ENCODE measurements at places on chromosomes 13 and 19.

- DNase-seq = no peak
Measured at GRCh38 chr19:54633401-54633800, 3.1 kb downstream of the LILRB1 start.

DNA sequence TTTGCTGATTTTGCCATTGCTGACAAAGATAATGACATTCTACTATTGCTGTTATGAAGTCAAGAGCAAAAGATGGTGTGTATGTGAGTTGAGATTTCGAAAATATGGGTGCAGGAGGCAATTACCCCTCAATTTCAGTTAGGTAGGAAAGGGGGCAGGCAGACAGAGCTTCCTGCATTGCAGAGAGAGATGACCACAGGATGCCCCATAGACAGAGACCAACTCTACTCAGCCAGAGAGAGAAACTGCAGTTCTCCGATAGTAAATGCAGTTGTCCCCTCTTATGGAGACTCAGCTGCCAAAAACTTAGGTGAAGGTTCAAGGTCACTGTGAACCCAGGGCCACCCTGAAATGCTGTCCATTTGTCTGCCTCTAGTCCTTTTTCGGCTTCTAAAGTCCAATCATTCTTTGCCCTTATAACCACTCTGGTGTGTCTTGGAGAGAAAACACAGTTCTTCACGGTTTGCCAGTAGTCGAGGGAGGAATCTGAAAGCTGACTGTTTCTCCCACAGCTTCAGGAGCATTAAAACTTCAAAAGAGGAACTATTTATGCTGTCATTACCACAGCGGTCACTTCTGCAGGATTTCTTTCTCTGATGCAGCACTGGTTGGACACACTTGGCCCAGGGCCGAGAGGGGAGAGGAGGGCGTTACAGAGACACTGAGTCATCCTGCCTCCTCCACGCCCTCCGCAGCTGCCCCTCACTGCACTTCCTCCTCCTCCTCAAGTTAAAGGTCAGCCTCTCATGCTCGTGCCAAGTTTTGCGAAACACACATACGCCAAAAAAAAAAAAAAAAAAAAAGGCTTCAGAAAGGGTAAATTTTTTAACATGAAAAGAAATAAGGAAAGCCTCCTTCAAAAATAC lies 264.3 kb downstream of the FOXO1 start:
- DNase-seq = peak; percentile 35

- no peak for DNase-seq
Measured at GRCh38 chr13:36430247-36431203, 1.8 kb upstream of the CCNA1 start.

GRCh38 chr13:109922518-109922917 lies 136.1 kb upstream of the IRS2 start:
- no peak for DNase-seq

GRCh38 chr19:34500656-34501120 lies 19.1 kb downstream of the WTIP start:
- no peak for DNase-seq

DNA sequence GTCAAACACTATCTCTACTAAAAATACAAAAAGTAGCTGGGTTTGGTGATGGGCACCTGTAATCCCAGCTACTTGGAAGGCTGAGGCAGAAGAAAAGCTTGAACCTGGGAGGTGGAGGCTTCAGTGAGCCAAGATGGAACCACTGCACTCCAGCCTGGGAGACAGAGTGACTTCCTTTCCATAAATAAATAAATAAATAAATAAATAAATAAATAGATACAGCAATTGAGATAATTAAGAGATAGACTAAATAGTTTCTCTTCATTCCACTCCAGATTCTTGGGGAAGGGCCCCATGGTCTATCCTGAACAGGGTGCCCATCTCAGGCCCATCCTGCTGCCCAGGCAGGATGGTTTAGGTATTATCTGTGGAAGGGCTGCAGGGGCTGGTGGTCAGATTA lies 24.0 kb upstream of the FARP1 start:
- no peak for DNase-seq

- DNase-seq = no peak
Measured at GRCh38 chr19:50837300-50837699, 3.9 kb upstream of the KLK15 start.

- DNase-seq = no peak
Measured at GRCh38 chr19:44539991-44540390, 10.5 kb upstream of the CEACAM20 start.

DNA sequence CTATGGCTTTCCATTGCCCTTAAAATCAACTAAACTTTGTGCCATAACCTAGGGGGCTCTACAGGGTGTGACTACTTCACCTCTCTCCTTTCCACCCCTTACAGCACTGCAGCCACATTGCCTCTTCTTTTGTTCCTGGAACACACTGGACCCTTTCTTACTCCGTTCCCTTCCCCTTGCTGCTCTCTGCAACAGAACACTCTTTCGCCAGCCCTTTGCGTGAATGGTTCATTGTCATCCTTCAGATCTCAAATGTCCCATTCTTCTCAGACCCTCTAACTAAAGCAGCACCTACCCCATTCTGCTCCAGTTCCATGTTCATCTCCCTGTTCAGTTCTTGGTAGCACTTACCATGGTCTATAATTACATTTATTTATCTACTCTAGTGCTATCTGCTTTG lies 208.3 kb downstream of the OXGR1 start:
- no peak for DNase-seq

- no peak for DNase-seq
Measured at GRCh38 chr19:246551-246950, 44.7 kb downstream of the PLPP2 start.

DNA sequence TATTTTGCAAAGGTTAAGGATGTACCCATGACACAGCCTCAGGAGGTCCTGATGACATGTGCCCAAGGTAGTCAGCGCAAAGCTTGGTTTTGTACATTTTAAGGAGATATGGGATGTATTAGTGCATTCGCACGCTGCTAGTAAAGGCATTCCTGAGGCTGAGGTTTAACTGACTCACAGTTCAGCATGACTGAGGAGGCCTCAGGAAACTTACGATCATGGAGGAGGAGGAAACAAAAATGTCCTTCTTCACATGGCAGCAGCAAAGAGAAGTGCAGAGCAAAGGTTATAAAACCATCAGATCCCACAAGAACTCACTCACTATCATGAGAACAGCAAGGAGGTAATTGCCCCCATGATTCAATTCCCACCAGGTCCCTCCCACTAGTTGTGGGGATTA lies 1017.4 kb downstream of the EFNB2 start:
- DNase-seq = no peak

GRCh38 chr13:107649079-107649478 lies 566.3 kb downstream of the LIG4 start:
- no peak for DNase-seq

- DNase-seq = no peak
Measured at GRCh38 chr13:98976941-98977340, 923 bp downstream of the DOCK9 start.

DNA sequence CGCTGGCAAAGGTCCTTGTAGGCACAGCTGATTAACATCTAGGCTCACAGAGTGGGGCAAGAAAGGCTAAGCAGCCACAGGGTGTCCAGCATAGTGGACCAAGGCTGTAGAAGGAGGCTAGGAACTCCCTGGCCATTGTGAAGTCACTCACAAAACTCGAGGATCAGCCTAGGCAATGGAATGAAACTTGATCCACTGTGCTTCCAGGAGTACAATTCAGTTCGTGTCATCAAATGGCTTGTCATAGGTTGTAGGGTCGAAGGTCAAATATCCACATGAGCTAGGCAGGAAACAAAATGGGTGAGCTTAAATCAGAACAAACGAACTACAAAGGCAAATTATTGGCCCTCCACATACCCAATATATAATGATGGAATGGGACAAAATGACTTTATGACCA lies 4.4 kb upstream of the FAM187B start:
- DNase-seq = no peak

DNA sequence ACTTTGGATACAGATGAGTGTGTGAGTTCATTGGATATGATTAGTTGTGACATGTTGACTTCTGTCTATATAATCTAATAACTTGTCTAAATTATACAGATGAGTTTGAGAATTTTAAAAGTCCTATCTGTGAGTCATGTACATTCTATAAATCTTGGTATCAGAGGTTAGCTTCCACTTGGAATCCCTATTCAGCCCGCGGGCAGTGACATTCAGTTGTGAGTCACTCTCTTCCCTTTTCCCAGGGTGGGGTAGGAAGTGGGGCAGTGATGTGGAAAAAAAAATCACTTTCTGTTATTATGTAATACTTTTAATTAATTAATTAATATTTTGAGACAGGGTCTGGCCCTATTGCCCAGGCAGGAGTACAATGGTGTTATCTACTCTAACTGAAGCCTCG lies 33.0 kb upstream of the ZNF808 start:
- DNase-seq = no peak

DNA sequence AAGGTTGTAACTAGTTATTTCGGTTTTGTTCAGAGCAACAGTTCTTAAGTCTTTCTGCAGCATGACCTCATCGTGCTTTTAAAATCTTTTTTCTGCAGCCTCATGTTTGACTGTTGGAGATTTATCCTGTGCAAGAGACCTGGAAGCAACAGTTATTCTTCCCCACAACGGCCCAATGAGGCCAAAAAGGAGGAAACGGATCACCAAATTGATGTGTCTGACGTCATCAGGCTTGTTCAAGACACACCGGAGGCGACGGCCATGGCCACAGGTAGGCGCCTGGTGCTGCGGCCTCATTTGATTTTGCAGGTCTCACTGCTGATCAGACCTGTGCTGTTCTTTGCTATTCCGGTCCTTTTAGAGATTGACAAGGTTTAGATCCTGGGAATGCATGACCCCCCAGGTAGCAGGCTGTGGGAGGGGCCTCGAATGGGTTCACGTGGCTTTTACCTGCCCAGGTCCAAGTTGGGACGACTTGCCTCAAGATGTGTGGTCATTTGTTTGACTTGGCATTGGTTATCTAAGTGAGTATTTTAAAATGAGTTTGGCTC lies 66.8 kb upstream of the MCF2L start:
- DNase-seq = no peak

DNA sequence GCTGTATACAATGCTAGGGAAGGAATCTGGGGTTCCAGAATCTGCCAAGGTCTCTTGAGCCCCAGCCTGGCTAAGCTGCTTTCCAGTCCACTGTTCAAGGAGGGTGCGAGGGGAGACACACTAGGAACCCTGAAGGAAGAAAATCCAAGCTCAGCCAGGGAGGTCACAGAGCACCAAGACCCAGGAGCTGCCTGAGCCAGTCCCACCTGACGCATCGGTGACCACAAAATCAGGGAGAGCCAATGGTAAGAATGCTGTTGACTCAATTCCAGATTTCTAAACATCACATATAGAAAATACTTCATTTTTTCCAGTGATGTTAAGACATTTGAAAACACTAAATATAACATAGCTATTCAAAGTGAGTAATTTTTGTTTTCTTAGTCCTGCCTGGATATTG lies 50.1 kb downstream of the CEP89 start:
- DNase-seq = no peak

DNA sequence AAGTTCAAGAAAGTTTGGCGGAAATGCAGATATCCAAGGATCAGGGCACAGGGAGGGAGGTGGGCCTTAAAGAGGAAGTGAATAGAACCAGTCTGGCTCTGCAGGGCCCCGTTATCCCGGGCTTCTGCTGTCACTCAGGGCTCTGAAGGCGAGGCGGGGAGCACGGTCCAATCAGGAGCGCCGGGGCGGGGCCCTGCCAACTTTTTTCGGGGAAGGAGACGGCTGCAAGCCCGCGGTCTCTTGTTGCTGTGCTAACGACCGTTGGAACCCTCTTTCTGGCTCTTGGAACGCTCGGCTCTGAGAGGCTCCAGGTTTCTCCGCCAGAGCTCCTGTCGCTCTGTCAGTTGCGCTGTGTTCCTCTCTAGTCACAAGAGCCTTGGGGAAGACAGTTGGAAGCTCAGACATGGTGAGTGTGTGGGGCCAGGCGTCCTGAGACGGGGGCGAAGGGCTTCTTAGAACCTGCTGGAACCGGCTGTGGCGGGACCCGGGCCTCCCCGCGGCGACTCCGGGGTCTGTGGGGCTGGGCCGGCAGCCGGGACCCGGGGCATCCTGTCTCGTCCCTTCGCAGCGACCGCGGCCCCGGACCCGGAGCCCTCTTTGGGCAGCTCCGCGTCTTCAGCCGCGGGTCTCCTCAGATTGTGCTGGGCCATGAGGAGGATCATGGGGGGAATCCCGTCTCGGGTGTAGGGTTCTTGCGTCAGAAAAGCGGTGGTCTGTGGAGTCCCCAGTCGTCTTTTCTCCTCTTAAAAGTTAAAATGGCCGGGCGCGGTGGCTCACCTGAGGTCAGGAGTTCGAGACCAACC lies 27.7 kb downstream of the ZNF844 start:
- DNase-seq = peak; percentile 69

- no peak for DNase-seq
Measured at GRCh38 chr13:45178349-45179162, 22.3 kb downstream of the KCTD4 start.

Measured in stimulated activated CD4-positive, alpha-beta T cell treated with anti-CD3 and anti-CD28 coated beads, Interleukin-4, amount 100 ng/mL, for 24 hours (primary cell).